ENCODE measurements at places on chromosomes 6 and 20.
A peak's percentile ranks its signal among the peaks of the same experiment; 100 is the strongest.

- DNase-seq: no peak
Observed at GRCh38 chr20:31522731-31523130, 8.5 kb downstream of the HM13 start.

DNA sequence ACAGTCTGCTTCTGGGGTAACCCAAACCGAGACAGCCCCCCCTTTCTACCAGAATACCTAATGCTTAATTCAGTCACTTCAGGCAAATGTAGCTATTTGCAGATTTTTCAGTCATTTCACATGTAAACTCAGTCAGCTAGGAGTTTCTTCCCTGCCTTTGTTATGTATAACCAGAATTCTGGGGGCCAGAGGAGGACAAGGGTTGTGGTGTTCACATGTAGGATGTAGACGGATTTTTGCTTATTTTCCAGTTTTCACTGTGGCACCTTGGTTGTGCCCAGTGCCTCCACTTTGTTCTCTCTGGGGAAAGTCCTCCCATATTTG, 51.1 kb downstream of the PROKR2 start:
- no peak for DNase-seq

GRCh38 chr6:77011929-77012545, 451.3 kb downstream of the HTR1B start:
- DNase-seq: no peak

GRCh38 chr6:11188161-11188915, 44.1 kb downstream of the NEDD9 start:
- no peak for DNase-seq

- DNase-seq: peak; percentile 41
Observed at GRCh38 chr6:111662072-111662793, 56.6 kb upstream of the TRAF3IP2 start.

GRCh38 chr6:40642837-40643236, 55.7 kb upstream of the LRFN2 start:
- DNase-seq: no peak

DNA sequence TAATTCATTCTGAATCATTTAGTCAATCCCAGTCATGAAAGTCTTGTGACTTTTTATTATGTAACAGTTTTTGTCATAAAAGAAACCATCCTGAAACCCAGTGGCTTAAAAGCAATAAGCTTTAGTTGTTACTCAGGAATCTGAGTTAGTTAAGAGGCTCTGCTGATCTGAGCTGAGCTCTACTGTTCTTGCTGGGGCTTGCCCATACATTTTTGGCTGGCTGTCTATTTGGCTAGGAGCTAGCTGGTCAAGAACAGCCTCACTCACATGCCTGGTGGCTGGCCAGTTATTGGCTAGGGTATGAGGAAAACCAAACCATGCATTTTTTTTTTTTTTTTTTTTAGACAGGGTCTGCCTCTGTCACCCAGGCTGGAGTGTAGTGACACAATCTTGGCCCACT, 10.6 kb downstream of the TCF21 start:
- DNase-seq: no peak

DNA sequence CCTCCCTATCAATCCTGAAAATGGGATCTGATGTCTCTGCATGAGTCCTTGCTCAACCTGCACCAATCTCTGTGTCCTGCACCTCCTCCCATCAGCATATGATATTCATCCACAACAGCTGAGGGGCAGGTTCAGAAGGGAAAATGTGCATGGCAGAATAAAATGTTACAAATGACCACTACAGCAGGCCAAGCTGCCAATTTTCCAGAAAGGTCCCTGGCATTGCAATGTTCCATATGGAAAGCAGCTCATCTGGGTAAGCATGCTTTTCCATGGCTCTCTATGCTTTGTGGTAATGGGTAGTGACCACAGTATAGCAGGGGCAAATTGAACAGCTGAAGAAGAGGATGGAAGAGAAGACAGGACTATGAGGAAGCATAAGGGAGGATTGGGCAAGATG, 841.2 kb upstream of the FLRT3 start:
- no peak for DNase-seq

DNA sequence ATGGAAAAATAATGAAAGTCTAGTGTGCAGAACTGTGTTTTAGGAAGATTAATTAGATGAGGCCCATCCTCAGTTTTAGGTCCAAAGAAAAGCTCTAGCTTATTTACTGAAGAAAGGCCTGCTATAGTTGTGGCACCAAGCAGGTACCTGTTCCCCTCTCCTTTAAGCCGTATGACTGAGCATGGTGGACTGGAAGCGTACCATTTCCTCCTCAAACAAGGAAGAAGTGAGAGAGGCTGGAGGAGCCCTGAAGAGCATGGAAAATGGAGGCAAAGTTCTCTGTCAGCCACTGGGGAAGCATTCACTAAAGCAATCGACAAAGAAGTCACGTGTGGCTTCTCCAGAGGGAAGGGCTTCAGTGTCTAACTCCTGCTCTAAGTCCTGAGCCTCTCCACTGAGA, 100.2 kb downstream of the MAN1A1 start:
- DNase-seq: no peak

GRCh38 chr20:24753130-24753529, 195.9 kb upstream of the CST7 start:
- DNase-seq: no peak

- DNase-seq: no peak
Observed at GRCh38 chr6:12170351-12171092, 119.6 kb upstream of the EDN1 start.

GRCh38 chr20:50911030-50911429, 20.2 kb downstream of the ADNP start:
- DNase-seq: peak; percentile 90

DNA sequence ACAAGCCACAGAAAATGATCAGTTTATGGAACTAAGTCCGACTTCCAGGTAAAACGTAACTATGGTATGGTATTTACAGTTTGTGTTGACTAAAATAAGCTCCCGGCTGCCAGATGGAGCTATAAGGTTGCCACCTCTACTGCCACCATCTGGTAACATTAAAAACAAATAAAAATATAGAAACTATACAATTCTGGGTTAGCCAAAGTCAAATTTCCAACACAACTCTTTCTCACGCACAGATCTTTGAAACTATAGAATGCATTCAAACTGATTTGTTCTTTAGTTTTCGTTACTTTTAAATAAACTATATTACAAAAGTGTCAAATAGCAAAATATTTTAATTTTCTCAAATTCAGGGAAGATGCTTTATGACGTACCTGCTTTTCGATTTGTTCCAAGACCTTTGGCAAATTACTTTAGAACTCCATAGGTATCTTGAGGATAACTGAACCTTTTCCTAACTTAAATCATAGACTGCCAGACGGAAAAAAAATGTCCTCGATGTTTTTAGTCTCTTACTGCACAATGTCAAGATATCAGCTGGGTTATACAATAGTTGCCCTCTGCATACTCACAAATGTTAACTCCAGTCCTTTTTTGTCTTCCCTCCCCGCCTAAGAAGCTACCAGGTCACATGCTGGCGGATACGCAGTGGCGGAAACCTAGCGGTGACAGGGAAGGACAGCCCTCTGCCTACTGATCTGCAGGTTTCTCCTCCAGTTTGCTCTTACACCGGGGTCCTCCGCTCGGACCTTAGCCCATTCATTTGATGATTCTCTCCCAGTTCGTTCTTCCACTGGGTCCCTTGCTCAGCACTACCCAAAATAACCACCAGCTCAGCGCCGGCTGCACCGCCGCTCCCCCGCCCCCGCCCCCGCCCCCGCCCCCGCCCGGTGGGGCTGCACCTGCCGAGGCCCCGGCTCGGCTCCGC, 888 bp downstream of the SLC17A5 start:
- peak; percentile 42 for DNase-seq

DNA sequence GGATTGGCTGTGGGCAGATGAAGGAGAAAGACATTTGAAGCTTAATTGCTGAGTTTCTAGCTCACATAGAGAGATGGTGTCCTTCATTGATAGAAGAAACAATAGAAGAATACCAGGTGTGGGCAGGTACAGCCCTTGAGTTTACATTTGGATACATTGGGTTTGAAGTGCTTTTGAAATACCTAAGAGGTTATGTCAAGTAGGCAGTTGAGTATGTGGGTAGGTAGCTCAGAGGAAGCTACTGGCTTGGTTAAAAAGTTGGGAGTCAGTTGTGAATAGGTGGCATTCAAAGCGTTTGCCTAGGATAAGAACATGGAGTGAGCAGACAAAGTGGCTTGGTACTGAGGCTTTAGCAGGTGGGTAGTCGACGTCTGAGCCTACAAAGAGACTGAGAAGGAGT, 25.0 kb downstream of the NDUFAF5 start:
- DNase-seq: no peak

DNA sequence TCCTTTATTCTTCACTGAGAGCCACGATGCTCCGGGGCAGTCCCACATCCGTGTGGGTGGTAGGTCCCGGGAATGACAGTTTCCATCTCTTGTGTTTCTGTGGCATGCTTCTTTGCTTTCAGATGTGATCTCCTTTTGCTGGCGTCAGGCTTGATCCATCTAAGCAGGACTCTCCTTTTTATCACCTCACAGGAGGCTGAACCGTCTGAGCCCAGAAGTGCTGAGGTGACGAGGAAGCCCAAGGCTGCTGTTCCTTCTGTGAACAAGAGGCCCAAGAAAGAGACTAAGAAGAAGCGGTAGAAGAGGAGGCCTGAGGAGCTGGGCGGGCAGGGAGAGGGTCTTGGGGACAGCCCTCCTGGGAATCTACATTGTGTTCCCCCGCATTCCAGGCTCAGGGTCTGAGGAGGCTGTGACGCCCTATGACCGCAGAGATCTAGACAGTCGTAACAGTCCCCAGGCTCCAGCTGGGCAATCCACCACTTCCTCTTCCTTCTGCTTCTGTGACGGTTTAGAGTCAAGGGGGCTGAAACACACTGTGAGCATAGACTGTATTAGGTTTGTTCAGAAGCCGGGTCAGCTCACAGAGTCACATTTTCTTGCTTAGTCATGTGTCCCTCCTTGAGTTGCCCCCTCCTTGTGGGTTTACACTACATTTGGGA, 26.8 kb downstream of the MANBAL start:
- no peak for DNase-seq

DNA sequence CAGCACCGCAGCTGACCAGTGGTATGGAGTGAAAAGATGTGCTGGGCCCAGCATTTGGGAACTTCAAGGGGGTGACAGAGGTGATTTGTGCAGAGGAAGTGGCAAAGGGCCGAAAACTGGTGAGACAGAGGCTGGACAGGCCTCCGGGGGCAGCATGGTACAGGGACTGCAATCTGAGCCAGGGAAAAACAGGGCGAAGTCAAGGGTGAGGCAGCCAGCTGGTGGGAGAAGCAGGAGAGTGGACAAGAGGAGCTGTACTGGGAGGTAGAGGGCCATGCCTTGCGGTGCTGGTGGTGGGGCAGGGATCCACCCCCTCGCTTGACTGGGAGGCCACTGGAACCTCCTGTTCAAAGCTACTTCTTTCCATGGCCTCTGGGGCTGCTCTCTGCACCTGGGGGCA, 7.3 kb upstream of the GFRA4 start:
- DNase-seq: peak; percentile 18

- peak; percentile 58 for DNase-seq
Observed at GRCh38 chr6:46440141-46440540, 51.1 kb downstream of the RCAN2 start.

GRCh38 chr6:34705241-34705640, 8.7 kb upstream of the ILRUN start:
- no peak for DNase-seq

- DNase-seq: no peak
Observed at GRCh38 chr6:13012296-13012695, 295.7 kb downstream of the PHACTR1 start.

DNA sequence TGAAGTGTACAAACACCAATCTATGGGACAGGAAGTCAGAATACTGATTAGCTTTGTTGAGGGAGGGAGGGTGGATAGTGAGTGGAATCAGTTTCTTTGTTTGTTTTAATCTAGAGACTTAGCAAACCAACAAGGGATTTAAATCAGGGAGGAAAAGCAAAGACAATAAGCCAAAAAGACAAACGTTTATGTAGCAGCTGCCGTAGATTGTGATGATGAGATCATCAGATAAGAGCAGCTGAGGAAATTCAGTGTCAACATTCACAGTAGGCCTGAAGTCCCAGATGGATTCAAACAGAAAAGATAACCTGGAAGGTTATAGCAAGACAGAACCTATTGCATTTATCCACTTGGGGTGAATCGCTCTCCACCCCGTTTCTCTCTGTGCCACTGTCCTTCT, 104.9 kb upstream of the SYNDIG1 start:
- no peak for DNase-seq

DNA sequence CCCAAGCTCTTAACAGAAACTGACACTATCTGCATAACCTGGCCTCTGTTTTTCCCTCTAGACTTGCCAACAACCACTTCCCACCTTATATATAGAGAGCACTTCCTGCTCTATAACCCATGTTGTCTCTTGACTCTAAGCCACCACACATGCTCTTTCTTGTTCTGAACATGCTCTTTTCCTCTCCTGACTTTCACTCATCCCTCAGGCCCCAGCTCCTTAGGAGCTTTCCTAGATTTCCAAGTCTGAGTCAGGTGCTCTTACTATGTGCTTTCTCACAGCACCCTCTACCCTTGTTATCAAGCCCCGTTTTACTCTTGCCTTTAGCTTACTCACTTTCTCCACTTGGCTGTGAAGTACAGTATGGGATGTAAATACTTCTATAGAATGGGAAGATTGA, 143.9 kb upstream of the EYA4 start:
- DNase-seq: no peak

DNA sequence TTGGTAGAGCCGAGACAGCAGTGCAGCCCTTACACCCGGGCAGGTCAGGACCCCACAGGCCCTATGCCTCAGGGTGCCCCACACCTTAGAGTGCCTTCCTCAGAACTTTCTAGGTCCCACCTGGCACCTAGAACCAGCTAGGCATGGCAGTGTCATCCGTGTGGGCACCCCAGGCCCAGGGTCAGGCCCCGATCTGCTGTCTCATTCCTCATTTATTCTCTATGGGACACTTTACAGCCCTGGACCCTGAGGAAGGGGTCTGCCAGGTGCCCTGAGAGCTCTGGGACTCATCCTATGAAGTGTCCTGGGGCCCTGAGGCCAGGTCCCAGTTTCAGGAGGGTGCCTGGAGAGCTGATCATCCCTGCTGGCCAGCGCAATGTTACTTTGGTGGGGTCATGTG, 8.1 kb upstream of the BPI start:
- no peak for DNase-seq

DNA sequence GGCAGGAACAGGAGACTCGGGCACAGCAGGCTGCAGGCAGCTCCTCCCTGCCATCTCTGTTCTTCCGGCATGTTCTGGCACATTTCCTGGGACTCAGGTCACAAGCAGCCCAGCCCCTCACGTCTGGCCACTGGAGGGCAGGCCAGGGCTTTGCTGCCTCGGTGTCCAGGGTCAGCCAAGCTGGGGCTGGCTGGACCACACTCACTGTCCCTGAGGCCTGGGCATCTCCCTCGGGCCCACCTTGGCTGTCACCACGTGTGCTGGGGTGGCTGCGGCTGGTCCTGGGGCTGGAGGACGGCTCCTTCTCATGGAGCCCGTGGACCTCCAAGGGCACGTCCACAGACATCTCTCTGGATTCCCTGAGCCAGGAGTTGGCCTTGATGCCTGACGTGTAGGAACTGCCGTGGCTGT, 18.5 kb downstream of the FRMD1 start:
- peak; percentile 50 for DNase-seq

GRCh38 chr6:40540790-40541189, 46.4 kb downstream of the LRFN2 start:
- no peak for DNase-seq

GRCh38 chr6:69293471-69293870, 503.3 kb downstream of the LMBRD1 start:
- no peak for DNase-seq
